Midbrain (tissue), 1 donor: ENCODE measurements at places on chromosomes 16 and 17.

- DNase-seq: no peak
Measured at GRCh38 chr17:33987162-33987561, 267.9 kb upstream of the CCL2 start.

GRCh38 chr17:32786169-32786568 is 90.8 kb downstream of the MYO1D start:
- DNase-seq: no peak

- DNase-seq: no peak
Measured at GRCh38 chr16:62741692-62742091, 705.5 kb upstream of the CDH8 start.

GRCh38 chr17:44002141-44002848 is 2.1 kb upstream of the NAGS start:
- DNase-seq: no peak

DNA sequence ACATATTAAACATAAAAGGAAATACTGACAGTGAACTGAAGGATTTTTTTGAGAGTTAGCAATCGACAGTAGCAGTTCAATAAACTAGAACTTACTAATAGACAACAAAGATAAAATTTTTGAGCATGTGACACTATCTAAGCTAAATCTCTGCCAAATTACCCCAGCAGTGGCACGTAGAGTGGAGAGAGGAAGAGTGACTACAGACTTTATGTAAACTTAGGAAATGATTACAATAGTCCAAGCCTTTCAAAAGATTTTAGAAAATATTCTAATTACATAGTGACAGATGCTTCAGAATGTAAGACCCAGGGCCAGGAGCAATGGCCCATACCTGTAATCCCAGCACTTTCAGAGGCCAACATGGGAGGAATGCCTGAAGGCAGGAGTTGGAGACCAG is 52.4 kb downstream of the CFDP1 start:
- DNase-seq: no peak

DNA sequence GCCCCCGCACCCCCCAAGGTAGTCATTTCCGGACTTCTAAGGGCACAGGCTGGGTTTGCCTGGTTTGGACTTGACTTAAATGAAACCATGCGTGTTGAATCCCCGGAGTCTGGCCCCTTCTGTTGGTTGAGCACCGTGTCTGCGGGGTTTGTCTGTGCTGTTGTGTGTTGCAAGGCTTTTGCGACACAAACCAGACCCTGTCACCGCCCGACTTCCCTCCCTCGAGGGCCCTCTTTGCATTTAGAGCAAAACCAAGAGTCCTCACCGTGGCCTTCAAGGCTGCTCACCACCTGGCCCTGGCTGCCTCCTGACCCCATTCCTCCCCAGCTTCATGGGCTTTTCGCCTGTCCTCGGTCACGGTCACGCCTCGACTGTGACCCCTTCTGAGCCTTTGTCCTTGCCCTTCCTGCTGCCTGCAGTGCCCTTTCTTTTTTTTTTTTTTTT is 7.4 kb downstream of the CRISPLD2 start:
- DNase-seq: no peak

DNA sequence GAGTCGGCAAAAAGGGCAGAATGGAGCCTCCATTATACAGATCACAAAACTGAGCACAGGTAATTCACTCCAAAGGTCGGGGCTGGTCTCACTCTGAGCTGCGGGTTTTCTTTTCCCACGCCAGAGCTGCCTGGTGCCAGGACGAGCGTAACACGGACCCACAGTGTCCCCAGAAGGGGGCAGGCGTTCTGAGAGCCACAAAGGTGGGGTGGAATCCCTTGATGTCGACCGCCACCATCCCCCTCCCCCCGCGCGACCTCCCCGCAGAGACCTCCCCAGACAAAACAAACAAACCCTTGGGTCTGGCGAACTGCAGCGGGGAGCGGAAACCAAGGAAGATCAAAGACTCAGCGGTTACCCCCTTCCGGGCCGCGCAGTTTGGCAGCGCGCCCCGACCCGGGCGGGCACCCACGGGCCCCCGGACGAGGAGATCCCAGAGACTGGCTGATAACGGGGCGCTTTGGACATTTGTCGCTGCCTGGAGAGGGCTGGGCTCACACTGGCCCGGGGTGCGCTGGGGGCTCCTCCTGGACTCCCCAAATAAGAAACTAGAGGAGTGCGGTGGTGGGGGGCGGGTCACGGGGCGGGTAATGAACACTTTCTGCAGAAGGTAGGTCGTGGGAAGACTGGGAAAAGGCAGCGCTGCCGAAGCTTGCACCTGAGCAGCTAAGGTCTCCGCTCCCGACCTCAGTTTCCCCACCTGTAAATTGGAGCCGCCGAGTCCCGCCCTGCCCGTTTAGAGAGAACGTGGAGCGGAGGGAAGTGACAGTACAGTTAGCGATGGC is 664 bp upstream of the NKD1 start:
- DNase-seq: peak; percentile 24

- no peak for DNase-seq
Measured at GRCh38 chr16:10240854-10241613, 58.8 kb upstream of the GRIN2A start.

DNA sequence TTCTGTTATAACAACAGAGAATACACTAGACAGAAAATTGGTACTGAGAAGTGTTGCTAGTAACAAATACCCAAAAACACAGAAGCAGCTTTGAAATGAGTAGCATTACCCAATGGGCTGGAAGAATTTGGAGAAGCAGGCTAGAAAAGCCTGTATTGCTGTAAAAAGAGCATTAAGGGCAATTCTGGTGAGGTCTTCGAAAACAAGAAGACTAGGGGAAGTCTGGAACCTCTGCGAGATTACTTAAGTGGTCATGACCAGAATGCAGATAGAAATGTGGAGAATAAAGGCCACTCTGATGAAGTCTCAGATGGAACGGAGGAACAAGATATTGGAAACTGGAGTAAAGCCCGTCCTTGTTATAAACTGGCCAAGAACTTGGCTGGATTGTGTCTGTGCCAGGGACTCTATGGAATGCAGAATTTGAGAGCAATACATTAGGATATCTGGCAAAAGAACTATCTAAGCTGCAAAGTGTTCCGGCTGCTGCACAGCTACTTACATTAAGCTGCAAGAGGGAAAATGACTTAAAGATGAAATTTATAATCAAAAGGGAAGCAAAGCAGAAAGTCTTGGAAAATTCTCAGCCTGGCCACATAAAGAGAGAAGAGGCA is 44.9 kb upstream of the PEMT start:
- DNase-seq: no peak

DNA sequence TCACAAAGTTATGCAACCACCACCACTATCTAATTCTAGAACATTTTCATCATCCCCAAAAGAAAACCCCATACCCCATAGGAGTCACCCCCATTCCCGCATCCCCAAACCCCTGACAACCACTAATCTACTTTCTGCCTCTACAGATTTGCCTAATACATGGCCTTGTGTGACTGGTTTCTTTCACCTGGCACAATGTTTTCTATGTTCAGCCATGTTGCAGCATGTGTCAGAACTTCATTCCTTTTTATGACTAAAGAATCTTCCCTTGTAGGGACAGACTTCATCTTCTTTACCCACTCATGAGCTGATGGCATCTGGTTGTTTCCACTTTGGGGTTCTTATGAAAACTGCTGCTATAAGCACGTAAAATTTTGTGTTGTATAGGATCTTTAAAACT is 34.6 kb downstream of the CYTH1 start:
- no peak for DNase-seq
